ENCODE measurements at places on chromosomes 4 and X.
A peak's percentile ranks its signal among the peaks of the same experiment; 100 is the strongest.

DNA sequence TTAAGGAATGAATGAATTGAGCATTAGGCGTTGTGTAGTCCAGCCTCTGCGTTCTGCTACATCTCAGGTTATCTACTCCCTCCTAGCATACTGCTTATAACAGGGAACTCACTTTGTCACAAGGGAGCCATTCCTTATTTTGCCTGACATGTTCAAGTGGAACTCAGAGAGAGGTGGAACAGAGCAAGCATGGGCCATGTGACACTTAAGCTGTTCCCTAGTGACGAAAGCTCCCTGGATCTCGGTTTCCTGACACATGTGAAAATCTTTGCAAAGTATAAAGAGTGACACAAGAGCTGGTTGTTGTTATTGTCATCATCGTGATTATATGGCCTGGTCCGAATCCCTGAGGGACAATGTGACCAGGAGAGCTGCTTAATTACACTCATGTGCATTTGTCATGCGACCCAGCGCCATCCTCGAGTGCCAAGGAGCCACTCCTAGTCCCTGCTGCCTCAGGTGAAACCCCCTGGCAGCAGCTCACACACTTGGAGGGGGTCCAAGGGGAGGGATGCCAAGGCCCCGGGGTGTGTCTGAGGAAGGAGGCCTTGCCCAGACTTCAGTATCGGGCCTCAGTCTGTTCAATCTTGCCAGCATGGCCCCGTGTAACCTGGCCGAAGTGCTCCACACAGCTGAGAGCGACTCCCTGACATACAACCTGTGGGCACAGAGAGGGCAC lies 98.5 kb upstream of the MAP3K15 start:
- no peak for DNase-seq

- DNase-seq: no peak
These were observed 33.6 kb upstream of the RPL34 start for GRCh38 chr4:108586778-108587177.

DNA sequence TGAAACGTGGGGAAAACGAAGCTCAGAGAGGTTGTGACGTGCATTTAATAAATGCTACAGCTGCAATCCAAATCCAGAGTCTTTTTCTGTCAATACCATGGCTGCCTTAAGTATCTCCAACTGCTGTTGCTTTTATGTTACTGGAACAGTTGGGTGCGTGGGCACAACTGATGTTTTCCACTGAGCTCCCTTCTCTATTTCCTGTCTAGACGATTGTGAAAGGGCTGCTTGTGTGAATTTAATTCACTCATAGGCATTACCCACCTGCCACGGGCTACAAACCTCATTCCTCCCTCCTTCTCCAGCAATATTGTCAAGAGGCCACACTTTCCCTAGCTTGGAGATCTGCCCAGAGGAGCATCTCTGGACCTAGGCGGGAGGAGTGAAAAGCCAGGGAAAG lies 526.0 kb downstream of the MID1IP1 start:
- DNase-seq: no peak

GRCh38 chrX:136176399-136176825 lies 29.1 kb downstream of the FHL1 start:
- no peak for DNase-seq

DNA sequence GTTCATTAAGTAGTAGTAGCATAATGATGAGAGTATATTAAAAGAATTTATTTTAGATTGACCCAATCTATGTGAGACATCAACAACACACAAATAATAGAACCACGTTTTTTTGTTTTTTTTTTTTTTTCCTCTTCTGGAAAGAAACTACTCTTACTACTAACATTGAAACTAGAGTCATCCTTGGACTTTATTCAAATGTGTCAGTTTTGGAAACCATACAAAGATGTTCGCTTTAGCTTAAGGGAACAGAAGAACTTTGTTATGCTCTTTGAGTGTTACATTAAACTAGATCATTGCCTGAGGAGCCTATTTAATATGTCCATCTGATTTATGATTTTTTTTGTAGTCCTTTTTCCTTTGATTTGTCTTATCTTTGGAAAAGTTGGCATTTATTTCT lies 166.7 kb downstream of the RPA4 start:
- no peak for DNase-seq

- DNase-seq: no peak
These were observed 89.9 kb downstream of the PLS3 start for GRCh38 chrX:115650916-115651315.

GRCh38 chr4:55291227-55291640 lies 54.8 kb upstream of the SRD5A3 start:
- no peak for DNase-seq

DNA sequence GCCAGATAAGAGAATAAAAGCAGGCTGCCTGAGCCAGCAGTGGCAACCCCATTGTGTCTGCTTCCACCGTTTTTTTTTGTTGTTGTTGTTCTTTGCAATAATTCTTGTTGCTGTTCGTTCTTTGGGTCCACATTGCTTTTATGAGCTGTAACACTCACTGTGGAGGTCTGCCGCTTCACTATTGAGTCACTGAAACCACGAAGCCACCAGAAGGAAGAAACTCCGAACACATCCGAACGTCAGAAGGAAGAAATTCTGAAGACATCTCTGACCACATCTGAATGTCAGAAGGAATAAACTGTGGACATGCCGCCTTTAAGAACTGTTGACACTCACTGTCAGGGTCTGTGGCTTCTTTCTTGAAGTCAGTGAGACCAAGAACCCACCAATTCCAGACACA lies 110.5 kb downstream of the PCDH18 start:
- no peak for DNase-seq

DNA sequence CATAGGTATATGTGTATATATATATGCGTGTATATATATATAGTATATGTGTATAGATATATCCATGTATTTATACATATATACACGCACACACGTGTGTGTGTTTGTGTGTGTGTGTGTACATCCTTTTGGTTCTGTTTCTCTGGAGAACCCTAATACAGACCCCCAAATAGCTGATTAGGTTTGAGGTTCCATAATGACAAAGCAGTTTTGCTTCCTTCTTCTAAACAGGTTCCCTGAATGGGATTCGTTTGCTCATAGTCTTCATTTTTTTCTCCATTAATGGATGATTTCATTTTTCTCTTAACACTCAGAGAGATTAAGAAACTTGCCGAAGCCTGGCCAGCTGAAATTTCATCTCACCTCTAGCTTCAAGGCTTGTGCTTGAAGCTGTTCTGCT lies 234.0 kb upstream of the BCOR start:
- no peak for DNase-seq

GRCh38 chrX:12929701-12930100 lies 23.3 kb downstream of the TLR8 start:
- DNase-seq: no peak

DNA sequence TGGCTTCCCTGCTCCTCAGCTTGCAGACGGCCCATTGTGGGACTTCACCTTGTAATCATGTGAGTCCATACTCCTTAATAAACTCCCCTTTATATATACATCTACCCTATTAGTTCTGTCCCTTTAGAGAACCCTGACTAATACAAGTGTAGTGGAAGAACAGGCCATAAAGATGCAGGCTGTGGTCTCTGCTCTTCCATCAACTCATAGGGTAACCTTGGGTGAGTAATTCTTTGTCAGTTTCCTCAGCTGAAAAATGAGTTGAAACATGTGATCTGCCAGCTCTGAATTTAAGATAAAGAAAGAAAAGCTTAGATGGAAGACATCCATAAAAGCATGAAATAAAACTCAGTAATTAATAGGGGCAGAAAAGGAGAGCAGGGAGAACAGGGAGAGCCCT lies 103.6 kb downstream of the ENOX2 start:
- no peak for DNase-seq

GRCh38 chr4:15888515-15888914 lies 50.0 kb downstream of the FGFBP1 start:
- no peak for DNase-seq

GRCh38 chrX:21996872-21997455 lies 35.2 kb upstream of the PHEX start:
- no peak for DNase-seq

GRCh38 chr4:154307451-154307850 lies 184.1 kb downstream of the DCHS2 start:
- DNase-seq: no peak

GRCh38 chrX:130110379-130111219 lies at the start of gene ELF4:
Gene ELF4, minus strand, starts transcription at chrX:130110497. Its CDS starts 29,167 bp downstream, at chrX:130081330.
- peak; percentile 70 for DNase-seq

GRCh38 chr4:38868059-38868960 lies 704 bp downstream of the FAM114A1 start:
- DNase-seq: no peak

GRCh38 chr4:82172186-82172585 lies 201.6 kb downstream of the HNRNPD start:
- DNase-seq: no peak

DNA sequence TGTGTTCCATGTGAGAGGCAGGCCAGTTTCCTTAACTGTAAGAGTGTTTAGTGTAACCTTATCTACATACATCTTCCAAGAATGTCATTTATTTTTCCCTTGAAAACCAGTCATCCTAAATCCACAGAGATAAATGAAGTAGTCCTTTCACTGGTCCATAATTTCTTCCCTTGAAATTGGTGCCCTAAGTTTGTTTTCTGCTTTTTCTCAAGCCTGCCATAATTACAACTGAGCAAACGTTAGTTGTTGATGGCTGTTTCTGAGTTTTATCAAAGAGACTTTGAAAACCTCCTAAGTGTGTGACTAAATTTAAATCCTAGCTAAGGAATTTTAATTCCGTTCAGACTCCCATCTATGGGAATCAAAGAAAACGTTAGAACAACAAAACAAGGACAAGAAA lies 3.6 kb upstream of the TDO2 start:
- DNase-seq: no peak

DNA sequence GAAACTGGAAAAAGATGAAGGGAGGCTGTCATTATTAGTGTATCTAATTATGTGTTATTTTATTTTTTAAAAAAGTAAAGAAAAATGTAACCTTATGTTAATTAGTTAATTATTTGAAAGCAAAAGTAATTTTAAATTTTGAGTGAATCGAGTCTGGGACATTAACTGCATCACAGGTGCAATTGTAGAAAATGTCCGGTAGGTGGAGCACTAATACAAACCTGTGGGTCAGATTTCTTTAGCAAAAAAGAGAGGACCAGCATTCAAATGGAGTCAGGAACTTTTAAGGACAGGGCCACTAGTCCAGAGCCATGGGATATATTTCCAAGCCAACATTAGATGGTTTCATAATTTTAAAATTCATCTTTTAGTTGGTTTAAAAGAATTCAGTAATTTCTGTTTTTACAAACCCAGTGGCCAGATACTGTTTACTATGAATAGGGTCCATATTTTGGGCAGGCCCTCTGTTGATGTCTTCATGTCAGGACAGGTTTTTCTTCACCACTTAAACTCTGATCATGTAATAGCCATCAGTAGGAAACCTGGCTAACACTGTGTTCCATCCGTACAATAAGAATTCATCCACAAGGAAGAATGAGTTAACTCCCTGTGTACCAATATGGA lies 27.2 kb downstream of the BST1 start:
- DNase-seq: peak; percentile 46

GRCh38 chrX:13360146-13360545 lies 40.3 kb upstream of the ATXN3L start:
- no peak for DNase-seq

DNA sequence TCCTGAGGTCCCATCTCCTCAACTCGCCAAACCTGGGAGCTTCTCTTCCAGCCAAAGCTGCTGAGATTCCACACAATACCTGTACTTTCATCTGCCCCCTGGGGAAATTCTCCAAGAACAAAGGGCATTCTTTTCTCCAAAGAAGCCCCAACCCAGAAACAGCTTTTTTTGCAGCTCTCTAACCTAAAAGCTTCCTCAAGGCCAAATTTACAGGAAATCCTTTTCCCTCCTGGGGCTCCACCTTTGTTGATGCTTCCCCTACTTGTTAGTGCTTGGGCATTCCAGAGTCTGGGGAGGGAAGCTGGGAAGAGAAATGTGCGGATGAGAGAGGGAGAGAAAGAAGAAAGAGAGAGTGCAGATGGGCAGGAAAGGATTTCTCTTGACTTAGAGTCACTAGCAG lies 24.3 kb downstream of the ZBTB33 start:
- DNase-seq: no peak

- DNase-seq: peak; percentile 35
These were observed 345.4 kb upstream of the GATB start for GRCh38 chr4:152106113-152106763.

DNA sequence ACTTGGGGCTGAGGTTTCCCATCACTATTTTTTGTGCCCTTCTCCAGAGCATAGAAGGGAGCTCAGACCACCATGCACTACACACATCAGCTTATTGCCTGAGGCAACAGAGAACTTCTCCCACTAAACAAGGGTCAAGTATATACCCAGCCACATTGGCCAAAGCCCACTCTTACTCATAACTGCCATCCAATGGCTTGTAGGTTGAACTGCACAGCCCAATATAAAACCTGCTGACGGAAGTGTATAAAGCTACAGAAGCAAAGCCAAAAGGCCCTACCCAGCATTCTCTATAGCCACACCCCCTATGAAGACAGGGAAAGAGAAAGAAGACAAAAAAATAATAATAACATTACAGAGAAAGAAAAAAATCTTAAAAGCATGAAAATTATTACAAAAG lies 139.7 kb downstream of the LRBA start:
- DNase-seq: no peak

GRCh38 chr4:55635741-55636655 lies at the start of gene NMU:
Gene NMU, minus strand, starts transcription at chr4:55636298. Its CDS starts 106 bp downstream, at chr4:55636192.
- DNase-seq: peak; percentile 44

DNA sequence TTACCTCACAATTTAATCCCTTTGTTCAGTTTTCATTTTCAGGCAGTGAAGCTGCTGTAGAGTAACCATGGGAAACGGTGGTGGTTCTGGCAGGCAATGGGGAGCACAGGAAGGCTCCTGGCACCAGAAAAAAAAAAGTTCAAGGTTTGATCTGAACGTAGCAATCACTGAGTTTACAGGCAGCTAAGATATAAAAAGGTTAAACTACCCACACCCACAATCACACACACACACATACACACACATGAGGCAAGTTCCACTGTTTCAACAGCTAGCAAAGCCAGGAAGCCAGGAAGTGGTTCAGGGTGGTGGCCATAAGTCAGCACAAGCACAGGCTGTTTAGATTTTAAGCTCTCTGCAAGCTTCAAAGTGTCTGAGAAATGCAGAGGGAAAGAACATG lies at the start of gene SULT1B1:
TSS of gene SULT1B1 (minus strand) at position 166 of the 400 bp plus-strand sequence. CDS start 5,403 bp downstream, outside the sequence.
- DNase-seq: peak; percentile 82

DNA sequence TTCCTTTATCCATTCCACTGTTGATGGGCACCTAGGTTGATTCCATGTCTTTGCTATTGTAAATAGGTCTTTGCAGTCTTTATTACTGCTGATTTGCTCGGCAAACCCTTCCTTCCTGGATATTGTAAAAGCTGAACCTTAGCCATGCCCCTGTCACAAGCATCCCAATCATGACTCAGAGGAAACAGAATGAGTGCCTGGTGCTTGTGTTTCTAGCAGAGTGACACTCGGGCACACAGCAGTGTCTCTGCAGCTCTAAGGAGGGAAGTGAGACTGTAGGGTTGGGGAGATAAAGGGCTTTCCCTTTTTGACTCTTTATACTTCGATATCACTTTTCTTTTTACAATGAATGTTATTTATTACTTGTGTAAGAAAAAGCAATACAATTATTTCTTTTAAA lies 83.3 kb downstream of the AKAP4 start:
- DNase-seq: no peak

DNA sequence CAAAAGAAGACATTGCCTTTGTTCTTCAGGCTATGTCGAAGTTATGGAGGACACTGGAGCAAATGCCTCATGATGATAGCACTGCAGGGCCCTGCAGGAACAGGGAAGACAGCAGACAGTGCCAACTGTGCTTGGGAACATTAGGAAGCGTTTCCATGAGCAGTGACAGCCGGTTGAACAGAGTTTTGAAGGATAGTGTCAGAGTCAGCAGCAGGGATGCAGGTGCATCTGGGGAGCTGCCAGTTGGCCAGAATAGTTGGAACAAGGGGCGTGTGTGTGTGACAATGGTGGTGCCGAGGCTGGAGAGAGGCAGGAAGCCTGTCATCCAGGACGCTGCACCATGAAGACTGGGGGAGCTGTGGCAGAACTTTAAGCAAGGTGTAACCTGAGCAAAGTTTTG lies 88.6 kb downstream of the SHROOM3 start:
- no peak for DNase-seq

All from activated naive CD4-positive, alpha-beta T cell treated with anti-CD3 and anti-CD28 coated beads, Interleukin-2, amount 10 ng/mL, durations not matched to agents 7 days and 5 days (primary cell).